ENCODE measurements at places on chromosomes 2 and 18.

- DNase-seq, result no peak
Observed at GRCh38 chr2:192971981-192972380, 777.2 kb upstream of the TMEFF2 start.

- peak; percentile 99 for DNase-seq
Observed at GRCh38 chr2:67260343-67261277, 136.5 kb upstream of the ETAA1 start.

DNA sequence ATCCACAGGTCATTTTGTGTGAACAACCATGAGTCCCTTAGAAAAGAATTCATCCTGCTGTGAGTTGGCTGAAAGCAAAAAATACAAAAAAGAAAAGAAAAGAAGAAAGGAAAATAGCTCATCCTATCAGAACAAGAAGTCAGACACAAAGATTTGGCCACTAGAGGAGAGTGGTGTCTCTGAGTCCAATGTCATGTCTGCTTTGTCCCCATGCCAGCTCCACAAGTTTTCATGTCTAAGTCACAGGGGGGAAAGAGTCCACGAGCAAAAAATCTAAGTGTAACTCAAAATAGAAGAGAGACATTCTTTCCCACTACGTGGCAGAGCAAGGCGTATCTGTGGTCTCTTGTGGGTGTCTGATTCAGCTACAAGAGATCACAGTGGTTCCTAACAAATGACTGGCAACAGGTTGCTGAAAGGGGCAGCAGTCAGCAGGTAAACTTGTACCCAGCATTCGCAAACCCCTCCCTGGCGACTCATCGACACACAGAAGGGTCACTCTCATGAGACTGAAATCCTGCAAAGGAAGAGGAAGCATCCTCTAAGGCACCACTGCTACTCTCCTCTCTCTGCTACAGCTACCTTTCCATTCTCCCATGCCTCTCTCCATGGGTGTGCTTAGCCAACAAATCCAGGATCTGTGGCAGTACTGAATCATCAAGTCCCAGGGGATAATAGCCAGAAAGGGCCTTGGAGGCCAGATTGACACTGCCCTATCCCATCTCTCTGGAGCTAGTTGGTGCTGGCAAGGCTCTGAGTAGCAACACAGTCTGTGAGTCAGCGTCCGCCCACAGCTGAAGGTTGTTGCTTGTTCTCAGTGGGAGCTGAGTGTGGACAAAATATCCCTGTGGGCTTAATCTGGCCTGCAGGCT lies 123.0 kb upstream of the SLC39A10 start:
- peak; percentile 95 for DNase-seq

GRCh38 chr2:15557887-15558311 lies 3.2 kb downstream of the NBAS start:
- DNase-seq, result no peak

- DNase-seq, result peak; percentile 88
Observed at GRCh38 chr18:63161761-63162195, 157.8 kb downstream of the BCL2 start.

DNA sequence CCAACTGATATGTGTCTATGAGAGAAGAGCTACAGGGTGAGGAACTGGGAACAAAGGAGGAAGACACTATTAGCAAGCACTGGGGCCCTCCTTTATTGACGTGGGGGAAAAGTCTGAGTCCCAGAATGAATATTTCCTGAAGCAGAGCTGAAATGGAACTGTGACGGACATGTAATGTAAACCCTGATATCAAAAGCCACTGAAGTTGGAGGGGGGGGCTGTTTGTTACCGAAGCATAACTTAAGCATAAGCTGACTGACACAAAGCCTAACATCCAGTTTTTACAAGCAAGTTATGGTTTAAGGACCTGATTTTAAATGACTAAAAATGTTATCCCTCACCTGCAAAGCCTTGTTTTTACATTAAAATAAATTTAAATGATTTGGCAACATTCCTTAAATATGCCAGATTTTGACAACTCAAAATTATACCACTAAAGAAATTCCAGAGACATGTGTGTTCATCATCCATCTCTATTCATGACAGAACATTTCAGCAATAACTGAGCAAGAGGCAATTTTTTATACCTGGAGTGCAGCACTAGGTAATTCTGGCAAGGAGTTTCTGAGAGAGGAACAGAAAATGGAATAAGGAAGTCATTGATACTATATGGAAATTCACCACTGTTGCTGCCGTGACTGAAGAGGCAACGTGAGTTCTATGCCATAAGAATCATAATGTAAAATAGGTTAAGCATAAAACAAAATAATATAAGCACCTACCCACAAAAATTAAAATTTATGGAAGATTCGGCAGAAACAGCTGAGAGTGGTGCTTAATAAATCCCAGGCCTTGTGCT lies 186.0 kb downstream of the AFF3 start:
- no peak for DNase-seq

- no peak for DNase-seq
Observed at GRCh38 chr18:12592597-12593127, 65.2 kb downstream of the SPIRE1 start.

- DNase-seq, result no peak
Observed at GRCh38 chr2:176540995-176541394, 271.8 kb downstream of the MTX2 start.

- no peak for DNase-seq
Observed at GRCh38 chr2:191607096-191607495, 70.8 kb upstream of the NABP1 start.

DNA sequence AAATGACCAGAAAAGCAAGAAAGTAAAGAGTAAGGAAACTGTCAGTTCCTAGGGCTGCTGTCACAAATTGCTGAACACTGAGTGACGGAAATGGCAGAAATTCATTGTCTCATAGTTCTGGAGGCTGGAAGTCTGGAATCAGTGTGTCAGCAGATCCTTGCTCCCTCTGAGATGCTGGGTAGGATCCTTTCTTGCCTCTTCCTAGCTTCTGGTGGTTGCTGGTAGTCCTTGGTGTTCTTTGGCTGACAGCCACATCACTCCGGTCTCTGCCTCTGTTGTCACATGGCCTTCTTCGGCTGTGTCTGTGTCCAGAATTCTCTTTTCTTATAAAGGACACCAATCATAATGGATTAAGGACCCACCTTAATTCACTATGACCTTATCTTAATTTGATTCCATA lies 21.9 kb downstream of the PLEKHB2 start:
- no peak for DNase-seq

GRCh38 chr2:105114551-105114950 lies 76.7 kb downstream of the MRPS9 start:
- peak; percentile 71 for DNase-seq

DNA sequence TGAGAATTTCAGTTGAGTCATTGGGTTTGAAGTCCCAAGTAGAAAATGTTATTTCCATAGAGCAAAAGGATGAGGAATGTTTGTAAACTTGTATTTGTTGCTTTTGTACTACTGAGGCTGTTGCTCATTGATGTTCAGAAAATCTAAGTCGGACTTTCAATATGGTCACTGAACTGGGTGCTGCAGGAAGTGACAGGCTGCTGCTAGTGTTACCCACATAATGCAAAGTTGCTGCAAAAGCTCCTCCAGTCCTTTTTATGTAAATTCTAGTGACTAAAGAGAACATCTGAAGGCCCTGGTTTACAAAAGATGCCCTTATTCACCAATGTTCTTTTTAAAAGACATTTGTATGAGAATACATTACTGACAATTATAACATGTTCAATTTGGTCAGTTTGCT lies 131.1 kb upstream of the FAM98A start:
- DNase-seq, result no peak

DNA sequence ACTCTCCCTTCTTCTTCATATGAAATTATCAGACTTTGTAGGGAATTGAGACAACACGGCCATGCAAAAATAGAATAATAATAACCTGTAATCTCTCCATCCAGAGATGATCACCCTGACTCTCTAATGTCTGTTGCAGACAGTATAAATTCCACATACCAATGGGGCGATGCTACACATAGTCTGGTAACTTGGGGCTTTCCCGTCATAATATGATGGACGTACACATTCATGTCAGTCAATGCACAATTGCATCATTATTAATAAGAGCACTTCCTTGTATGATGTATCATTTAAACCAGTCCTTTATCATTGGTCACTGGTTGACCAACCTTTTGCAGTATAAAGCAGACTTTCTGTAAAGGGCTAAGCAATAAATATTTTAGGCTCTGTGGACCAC lies 39.5 kb upstream of the SCLY start:
- DNase-seq, result peak; percentile 32

GRCh38 chr2:239348563-239349452 lies 52.0 kb downstream of the HDAC4 start:
- DNase-seq, result no peak

GRCh38 chr2:102652126-102652525 lies 32.8 kb downstream of the SLC9A2 start:
- no peak for DNase-seq

- no peak for DNase-seq
Observed at GRCh38 chr2:59680863-59681262, 872.6 kb downstream of the BCL11A start.

GRCh38 chr2:223101340-223102039 lies 49.5 kb downstream of the KCNE4 start:
- DNase-seq, result peak; percentile 56

DNA sequence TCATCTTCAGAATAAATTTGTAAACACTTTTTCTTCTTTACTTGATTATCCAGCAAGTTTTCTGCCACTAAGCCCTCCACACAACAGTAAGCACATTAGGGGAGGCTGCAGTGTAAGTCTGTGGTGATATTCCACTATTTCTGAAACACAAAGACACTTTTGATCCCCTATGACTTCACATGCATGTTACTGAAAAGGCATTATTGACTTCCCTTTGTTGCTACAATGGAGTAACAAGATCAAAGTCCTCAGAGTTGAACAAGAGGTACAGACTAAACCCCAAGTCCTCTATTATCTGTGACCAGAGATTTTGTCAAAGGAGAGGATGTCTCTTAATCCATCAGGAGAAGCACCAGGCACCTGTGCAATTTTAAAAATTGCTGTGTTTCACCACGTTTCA lies 157.9 kb downstream of the CD226 start:
- no peak for DNase-seq

- no peak for DNase-seq
Observed at GRCh38 chr18:67961701-67962440, 445.4 kb upstream of the DSEL start.

- DNase-seq, result no peak
Observed at GRCh38 chr2:222393733-222394267, 30.5 kb upstream of the SGPP2 start.

DNA sequence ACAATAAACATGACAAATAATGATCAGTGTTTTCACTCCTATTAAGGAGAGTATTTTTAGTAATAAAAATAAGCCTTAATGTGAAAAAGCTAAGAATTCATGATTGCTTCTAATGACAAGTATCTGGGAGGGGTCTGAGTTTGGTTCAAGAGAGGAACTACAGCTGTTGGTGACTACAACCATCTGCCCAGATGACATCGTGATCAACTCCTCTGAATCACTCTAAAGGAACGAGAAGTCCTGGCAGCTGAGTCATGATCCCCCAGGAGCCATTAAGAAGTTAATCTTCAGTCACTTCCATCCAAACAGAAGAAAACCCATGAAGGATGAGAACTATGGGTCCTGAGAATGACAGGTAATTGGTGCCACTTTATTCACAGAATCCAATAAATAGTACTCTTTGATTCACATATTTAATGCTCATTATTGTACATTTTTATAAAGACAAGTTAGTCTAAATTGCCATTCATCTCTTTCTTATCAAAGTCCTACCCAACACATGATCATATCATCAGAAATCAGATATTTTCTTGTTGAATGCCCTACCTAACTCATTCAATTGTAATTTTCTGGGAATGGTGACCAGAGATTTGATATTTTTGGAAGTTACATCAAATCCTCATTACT lies 6.8 kb downstream of the TFPI start:
- DNase-seq, result peak; percentile 96

DNA sequence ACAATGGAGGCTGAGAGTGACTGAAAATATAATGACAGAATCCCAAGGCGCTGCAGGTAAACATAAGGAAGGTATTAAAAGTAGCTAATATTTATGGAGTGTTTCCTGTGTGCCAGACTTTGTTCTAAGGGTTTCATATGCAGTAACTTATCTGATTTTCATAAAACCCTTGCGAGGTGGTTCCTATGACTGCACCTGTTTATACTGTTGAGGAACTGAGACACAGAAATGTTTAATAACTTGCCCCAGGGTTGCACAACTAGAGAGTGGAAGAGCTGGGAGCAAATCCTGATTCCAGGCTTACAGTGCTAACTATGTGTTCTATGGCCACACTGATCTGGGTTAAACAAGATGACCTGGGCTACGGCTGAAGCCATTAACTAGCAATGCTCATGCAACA lies 2.4 kb downstream of the SP110 start:
- no peak for DNase-seq

DNA sequence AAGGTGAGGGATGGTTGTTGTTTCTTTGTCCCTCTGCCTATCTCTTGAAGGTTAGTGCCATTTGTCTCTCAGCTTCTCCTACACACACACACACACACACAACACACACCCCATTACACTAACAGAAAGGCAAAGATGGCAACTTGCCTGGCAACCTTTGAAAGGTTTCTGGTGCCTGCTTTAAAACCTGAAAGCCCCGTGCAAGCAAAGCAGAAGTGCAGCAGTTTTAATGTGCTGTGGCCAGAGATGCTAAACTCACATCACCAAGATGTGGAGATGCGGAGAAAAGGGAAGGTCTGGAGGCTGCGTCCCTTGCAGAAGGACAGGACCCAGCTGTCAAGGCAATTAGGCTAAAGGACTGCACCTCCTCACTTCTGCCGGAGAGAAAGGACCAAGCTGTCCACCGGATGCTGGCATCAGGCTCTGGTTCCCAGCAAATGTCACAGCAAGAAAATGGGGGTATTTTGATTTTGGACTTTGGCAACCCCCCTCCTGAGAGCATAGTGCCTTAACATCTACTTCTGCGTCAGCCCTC lies 196.4 kb downstream of the ARL4C start:
- no peak for DNase-seq

DNA sequence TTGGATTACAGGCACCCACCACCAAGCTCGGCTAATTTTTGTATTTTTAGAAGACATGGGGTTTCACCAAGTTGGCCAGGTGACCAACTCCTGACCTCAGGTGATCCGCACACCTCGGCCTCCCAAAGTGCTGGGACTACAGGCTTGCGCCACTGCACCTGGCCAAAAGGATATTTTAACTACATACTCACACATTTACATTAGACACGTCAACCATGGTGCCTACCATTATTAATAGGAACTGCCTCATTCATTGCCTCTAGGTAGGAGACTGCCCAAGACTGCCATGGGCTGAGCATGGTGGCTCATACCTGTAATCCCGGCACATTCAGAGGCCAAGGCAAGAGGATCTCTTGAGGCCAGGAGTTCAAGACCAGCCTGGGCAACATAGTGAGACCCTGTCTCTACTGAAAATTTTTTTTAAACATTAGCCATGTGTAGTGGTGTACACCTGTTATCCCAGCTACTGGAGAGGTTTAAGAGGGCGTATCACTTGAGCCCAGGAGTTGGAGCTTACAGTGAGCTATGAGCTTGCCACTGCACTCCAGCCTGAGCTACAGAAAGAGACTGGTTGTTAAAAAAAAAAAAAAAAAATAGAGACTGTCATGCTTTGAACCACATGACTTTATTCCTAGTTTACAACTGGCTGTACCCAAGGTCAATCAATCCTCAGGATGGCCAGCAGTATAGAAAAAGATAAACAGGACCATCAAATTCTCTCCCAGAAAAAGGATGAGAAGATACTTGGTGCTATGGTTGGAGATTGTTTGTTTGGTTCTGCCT lies 31.1 kb upstream of the EPC2 start:
- DNase-seq, result no peak

Measured in fibroblast of skin of scalp (primary cell).